ENCODE measurements at places on chromosomes 7 and 10. TPM values are rescaled to one million over a fixed set of nuclear protein-coding genes. Genes with fewer than 3 reads are reported as not detected.
A peak's percentile ranks its signal among the peaks of the same experiment; 100 is the strongest.

GRCh38 chr10:34190580-34190979 is 624.5 kb downstream of the PARD3 start:
- DNase-seq = no peak

DNA sequence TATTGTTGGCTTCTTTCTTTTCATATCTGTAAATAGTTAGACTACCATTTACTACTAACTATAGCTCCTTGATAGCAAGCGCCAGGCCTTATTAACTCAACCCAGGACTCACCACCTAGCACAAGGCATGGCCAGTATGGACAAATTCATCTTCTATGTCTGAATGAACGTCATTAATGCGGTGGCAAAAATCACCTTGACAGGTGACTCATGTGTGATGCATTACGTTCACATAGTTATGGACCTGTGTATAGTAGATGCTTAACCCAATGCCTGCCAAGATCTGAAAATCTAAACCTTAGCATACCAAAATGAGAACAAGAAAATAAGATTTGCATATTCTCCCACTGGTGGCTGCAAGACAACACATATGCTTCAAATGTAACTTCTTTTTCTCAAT is 300.8 kb downstream of the PARD3 start:
- no peak for DNase-seq

GRCh38 chr7:118280319-118281012 is 56.0 kb downstream of the ANKRD7 start:
- DNase-seq = no peak

- no peak for DNase-seq
Measured at GRCh38 chr7:117767951-117768350, 105.3 kb downstream of the CTTNBP2 start.

TUBAL3 gene
- total RNA-seq = not detected

DNA sequence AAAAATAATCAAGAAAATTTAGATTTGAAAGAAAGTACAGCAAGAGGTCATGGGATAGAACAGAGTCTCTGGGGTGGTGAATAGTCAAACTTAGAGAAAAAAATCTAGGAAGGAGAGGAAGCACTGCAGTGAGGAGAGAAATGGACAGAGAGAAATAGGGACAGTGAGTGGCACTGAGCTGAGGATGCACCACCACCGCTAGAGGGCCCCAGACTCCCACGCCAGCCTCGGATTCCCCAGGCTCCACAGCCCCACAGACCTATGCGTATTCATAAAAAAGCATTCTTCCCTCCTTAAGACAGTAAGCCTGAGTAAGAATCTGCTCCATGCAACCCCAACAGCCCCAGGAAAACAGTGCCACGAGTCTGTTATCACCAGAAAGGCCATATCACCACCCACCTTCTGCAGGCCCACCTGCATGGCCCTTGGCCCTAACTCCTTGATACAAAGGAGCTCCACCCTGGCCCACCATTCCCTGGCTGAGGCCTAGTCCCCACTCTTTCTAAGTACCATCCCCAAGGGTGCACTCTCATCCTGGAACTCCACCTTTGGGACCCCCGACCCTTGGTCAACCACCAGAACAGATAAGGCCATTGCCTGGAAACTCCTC is 91.0 kb downstream of the ALOX5 start:
- peak; percentile 84 for DNase-seq

TMEM176A gene
- 63.7 TPM for total RNA-seq

FGL2 gene
- total RNA-seq = 32.1 TPM

AEBP1 gene
- 272 TPM for total RNA-seq

GRCh38 chr10:75394221-75394620 is 7.3 kb downstream of the ZNF503 start:
- no peak for DNase-seq

OR2A5 gene
- total RNA-seq = not detected

PMS2 gene
- 12.5 TPM for total RNA-seq

DNA sequence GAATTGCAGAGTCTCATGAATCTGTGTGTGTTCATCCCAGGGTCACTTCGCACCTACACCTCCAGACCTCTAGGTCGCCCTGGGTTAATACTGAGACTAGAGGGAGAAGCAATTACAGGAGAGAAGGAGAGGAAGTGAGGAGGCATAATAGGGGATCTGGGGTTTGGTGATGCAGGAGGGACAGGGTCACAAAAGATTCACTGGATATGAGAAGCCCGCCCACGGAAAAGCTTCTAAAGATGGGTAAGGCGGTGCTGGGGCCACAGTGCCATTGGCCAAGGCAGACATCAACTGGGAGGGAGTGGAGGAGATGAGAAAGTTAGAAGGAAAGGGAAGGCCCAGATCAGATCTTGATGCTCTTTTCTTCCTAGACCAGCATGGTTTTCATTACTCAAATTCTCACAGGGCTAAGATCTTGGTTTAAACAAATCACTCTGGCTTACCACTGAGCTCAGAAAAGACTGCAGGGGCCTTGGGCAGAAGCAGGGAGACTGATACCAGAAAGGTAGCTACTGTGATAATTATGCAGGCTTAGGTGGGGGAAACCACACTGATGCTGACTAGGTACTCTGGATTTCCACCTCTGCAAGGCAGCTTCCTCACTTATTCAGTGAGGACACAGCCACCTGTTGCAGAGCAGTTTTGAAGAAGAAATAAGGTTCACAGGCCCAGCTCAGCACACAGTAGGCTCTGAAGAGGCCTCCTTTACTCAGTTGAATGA is 17.4 kb upstream of the ZNF273 start:
- no peak for DNase-seq

DNA sequence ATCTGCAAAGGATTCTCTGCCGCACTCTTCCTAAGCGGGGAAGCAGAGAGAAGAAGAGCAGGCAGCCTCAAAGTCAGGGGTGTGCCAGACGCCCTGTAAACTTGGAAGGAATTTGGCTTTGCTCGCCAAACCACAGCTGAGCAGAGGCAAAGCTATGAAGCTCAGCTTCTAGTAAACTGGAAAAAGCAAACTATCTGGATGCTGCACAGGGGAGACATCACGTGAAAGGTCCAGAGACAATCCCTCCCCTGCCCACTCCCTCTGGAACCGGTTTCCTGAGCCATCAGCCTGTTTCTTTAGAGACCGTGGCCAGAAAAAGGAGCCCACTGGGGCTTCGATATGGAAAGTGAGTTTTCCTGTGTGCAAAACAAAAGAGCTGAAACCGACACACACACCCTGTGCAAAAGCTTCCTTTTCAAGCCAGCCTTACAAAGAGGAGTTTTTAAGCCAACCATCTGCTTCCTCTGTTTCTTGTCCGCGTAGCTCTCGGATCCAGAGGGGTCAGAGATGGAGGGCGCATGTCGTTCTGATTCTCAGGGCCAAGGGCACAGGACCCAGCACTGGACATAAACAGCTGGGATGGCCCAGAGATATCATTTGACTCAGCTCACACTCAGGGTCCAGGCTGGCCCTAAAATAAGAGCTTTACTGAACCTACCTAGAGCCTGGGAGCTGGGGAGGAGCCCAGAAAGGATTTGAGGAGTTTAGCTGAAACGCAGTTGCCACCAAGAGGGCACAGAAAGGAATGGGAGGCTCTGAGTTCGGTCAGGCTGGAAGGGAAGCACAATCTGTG is 58.2 kb upstream of the DNAAF5 start:
- DNase-seq = no peak

RP9 gene
- 11.9 TPM for total RNA-seq

DNA sequence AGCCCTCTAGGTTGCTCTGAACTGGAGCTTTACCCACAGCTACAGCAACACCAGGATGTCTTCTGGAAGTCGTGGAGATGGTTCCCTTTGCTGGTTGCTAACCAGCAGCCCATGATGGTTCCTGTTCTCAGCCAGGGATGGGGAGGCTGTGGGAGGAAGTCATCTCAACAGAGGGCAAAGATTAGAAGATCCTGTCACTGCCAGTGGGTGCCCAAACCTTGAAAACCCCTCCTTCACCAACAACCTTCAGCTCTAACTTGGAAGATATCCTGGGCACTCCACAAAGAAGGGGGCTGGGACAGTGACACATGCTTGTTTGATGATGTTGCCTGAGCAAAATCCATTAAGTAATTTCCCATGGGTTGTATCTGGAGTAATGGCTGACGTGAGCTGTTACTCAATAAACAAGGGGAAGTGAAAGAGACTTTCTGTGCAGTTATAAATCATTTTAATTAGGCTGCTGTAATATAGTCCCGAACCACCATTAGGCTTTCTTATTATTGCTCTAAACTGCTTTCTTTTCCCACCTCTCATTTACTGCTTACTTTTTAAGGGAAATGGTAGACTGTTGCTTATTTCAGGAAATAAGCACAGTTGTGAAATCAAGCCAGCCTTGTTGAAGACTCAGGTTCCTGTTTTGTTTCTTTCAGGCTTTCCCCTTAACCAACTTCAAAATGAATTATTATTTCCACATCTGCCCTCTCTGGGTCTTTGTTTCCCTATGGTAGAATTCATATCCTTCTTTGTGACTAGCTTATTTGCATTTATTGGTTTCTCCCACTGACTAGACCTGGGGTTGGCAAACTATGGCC is 124.8 kb downstream of the PPP1R17 start:
- no peak for DNase-seq

PHF14 gene
- total RNA-seq = 30.4 TPM

DNA sequence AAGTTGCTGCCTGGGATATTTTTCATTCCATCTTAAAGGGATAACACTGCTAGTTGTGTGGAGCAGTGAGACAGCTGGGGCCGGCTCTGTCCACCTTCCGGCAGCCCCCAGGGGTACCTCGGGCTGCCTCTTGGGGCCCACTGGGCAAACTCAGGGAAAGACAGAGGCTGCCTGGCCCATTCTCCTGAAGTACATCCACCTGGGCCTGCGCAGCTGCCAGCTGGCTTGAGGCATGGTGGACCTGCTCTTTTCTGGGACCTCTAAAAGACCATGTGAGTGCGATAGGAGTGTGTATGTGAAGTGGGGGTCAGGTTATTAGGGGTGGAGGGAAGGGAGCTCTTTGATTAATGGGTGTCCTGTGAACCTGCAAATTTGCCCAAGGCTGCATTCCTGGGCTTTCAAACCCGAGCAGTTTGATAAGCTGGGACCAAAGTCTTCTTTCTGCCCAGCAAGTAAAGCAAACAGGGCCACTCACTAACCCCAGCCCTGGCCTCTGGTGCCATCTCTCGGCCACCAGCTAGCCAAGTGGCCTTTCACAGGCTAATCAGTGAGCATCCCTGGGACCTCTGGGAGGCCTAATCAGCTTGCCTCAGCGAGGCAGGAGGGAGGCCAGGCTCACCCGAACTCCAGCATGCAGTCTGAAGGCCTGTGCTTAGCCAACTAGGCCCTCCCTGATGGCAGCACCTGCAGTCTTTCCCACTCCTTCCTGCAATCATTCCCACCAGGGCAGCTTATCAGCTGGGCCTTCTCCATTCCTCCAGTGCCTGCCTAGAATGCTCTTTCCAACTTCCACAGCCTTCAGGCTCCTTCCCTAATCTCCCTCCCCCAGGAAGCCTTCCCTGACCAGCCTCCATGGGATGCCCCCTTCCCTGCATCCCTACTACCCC is 954.7 kb upstream of the ZNF722 start:
- DNase-seq = no peak

GRCh38 chr7:8601121-8601520 is 167.7 kb downstream of the NXPH1 start:
- no peak for DNase-seq

GRCh38 chr10:14653271-14654161 is 121.2 kb downstream of the FAM107B start:
- no peak for DNase-seq

RADIL gene
- total RNA-seq = 7.3 TPM

DNA sequence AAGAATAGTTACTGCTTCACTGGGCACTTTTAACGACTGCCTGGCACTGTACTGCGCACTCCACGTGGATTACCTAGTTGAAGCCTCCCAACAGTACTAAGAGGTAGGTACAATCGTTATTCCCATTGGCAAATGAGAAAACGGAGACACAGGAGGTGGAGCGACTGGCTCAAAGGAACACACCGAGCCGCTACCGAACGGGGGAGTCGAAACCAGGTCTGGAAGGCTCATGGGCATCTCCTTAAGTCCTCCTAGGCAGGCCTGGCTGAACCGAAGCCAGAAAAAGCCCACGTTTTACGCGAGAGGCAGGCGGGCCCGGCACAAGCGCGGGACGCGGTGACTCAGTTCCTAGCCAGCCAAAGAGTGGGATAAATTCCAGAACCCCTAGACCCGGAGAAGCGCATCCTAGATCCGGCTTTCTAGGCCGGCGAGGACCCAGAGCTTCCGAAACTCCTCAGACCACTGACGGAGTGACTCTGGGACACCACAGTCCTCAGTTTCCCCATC is 472 bp downstream of the PDAP1 start:
- DNase-seq = no peak

- DNase-seq = no peak
Measured at GRCh38 chr7:80412842-80413241, 99.0 kb downstream of the GNAT3 start.

MAP3K8 gene
- total RNA-seq = 33.7 TPM
